ENCODE measurements at places on chromosomes 4 and X.

- DNase-seq: no peak
These were observed 69.6 kb downstream of the HOPX start for GRCh38 chr4:56611501-56611900.

DNA sequence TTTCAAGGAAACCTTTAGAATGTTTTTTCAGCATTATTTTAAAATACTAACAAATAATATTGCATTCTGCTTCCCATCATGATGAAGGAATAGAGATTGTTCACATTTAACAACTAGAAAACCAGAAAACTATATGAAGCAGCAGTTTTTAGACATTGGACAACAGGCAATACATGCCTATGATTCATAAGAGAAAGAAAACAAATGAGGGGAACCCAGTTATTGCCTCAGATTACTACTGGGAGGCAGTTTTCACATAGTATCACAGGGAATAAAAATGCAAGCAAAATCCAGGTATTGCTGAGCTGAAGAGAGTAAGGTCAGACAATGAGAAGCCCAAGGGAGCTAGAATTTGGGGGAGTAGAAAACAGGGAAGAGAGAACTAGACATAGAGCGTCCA lies 373.6 kb downstream of the MAPK10 start:
- DNase-seq: no peak

GRCh38 chrX:11464836-11465463 lies 171.7 kb downstream of the AMELX start:
- DNase-seq: peak; percentile 89

GRCh38 chr4:8272472-8273428 lies 3.2 kb downstream of the HTRA3 start:
- no peak for DNase-seq

- DNase-seq: no peak
These were observed 9.7 kb upstream of the PLA2G12A start for GRCh38 chr4:109739547-109739946.

GRCh38 chr4:176270669-176271068 lies 1.6 kb upstream of the ASB5 start:
- DNase-seq: no peak
